Nucleus accumbens (tissue), 56 donors: ENCODE measurements at places on chromosomes 6 and 20.
A peak's percentile ranks its signal among the peaks of the same experiment; 100 is the strongest.

- DNase-seq, result no peak
These were observed 12.1 kb downstream of the NRSN2 start for GRCh38 chr20:358891-359555.

DNA sequence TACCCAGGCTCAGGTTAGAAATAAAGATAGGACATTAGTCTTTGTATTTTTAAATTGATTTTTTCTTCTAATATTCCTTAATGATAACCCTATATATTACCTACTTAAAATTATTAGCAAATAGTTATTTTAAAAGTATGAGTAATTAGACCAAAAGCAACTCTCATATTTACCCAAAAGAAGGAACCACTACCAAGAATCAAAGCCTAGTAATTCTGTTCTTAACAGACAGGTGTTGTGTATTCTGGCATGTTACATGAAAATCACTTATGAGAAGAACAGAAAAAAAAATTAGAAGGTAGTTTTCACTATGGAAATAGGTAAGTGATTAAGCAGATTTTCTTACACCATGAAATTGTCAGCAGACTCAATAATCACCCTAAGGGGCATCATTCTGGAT, 105.1 kb downstream of the ATG5 start:
- no peak for DNase-seq

GRCh38 chr20:1844325-1845162, 50.7 kb upstream of the SIRPA start:
- DNase-seq, result no peak

DNA sequence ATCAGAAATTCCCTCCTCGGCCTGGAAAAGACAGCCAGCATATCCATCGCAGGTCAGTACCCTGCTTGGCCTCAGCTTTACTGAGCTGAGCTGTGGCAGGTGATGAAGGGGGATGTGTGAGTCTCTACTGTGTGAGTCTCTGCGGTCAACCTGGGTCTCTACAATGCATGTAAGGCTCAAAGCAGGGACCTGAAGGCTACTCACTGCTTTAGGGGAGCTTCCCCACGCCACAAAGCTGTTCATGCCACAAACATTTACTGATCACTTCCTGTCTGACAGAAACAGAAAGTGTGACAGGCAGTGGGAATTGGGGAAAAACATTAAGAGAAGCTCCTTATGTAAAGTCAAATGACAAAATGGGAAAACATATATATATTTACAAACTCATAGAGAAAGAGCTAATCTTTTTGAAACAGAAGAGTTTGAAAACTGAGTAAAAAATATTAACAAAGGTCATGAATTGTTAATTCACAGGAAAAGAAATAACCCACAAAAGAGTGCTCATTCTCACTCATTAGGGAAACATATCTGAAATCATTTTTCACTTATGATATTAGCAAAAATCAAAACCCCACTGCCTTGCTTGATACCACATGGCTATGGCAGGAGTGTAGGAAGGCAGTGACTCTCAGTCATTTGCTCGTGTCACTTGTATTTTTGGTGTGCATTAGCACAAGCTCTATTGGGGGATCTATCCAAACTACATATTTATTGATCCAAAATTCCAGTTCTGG, 5.8 kb downstream of the BTN3A3 start:
- no peak for DNase-seq

DNA sequence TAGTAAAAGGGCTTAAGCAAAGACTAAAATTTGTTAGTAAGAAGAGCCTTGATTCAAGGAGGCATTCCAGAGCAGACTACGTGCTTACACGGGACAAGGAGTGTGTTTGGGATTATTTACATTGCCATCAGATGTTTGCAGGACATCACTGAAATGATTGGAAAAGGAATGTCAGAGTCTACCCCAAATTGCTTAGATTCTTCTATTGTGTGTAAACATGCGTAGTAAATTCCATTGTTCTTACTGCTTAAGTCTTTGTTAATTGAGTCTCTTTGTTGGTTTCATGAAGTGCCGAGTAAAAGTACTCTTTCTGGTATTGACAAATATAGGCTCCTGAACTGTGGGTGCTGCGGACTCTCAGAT, 60.5 kb downstream of the CD83 start:
- no peak for DNase-seq

GRCh38 chr6:139987091-139987490, 612.6 kb upstream of the CITED2 start:
- no peak for DNase-seq

DNA sequence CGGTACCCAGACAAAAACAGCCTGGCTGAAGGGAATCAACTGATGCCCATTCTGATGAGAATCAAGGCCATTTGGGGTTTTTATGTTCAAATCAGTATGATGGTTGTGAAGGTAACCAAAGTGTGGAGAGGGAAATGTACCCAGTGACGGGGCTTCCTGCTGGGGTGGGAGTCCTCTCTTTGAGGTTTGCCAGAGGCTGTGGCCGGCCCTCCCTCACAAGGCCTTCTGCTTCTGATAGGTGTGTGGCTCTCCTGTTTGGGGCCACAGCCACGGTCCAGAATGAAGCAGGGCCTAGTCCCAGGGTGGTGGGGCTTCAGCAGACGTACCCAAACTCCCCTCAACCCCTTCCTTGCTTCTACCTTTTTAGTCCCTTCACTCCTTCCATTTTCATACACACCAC, 86.7 kb upstream of the NAA20 start:
- DNase-seq, result no peak

DNA sequence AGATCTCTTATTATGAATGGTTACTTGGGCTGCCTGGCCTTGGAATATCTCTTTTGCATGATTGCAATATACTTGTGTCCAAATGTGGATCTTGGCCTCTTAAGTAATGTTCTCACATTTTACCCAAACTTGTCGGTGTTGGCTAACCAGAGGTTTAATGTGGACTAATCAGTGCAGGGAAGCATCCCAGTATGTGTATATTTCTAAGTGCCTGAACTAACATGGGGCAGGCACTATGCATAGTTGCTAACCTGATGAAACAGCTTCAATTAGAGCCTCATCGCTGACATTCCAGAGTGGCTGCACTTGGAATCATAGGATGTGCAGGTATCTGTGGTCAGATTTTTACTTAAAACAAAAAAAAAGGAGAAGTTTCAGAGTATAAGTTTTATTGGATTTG, 160.0 kb downstream of the PDE7B start:
- DNase-seq, result no peak

DNA sequence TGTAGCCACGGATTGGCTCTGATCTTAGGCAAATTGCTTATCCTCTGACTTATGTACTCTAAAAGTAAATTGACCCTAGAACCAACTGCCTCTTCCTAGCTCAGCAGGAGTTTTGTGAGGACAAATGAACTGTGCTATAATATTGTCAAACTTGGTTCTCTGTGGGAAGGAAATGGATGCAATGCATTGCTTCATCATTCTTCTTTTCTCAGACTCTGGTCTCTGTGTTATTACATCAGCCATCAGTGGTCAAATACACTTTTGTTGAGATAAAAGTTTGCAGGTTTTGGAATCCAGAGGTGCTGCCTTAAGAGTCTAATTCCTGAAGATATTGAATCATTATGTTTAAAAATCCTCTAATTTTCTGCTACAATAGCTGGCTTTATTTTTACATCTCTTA, 64.9 kb downstream of the SLC24A3 start:
- no peak for DNase-seq

- DNase-seq, result no peak
These were observed 418.0 kb upstream of the SULF2 start for GRCh38 chr20:48203252-48203651.

DNA sequence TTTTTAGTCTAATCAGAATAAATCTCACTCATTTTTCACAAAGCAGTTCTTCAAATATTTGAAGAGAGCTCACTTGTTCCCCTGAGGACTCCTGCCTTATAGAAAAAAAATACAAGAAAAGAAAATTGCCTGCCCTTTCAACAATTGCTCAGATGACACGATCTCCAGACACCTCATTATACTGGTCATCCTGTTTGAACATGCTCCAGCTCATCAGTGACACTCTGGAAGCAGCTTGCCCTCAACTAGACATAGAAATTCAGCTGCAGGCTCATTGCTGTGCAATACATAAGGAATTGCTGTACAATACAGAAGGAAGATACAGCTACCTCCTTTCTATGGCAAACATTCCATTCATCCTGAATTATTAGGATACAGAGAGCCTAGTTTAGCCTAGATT, 73.1 kb downstream of the OPN5 start:
- DNase-seq, result no peak

GRCh38 chr6:124872361-124873065, 89.7 kb upstream of the RNF217 start:
- no peak for DNase-seq

GRCh38 chr6:137870744-137871247, 3.7 kb downstream of the TNFAIP3 start:
- DNase-seq, result no peak

- DNase-seq, result no peak
These were observed 443.6 kb downstream of the CDC5L start for GRCh38 chr6:44831002-44831610.

GRCh38 chr6:121876721-121877120, 441.3 kb downstream of the GJA1 start:
- no peak for DNase-seq

DNA sequence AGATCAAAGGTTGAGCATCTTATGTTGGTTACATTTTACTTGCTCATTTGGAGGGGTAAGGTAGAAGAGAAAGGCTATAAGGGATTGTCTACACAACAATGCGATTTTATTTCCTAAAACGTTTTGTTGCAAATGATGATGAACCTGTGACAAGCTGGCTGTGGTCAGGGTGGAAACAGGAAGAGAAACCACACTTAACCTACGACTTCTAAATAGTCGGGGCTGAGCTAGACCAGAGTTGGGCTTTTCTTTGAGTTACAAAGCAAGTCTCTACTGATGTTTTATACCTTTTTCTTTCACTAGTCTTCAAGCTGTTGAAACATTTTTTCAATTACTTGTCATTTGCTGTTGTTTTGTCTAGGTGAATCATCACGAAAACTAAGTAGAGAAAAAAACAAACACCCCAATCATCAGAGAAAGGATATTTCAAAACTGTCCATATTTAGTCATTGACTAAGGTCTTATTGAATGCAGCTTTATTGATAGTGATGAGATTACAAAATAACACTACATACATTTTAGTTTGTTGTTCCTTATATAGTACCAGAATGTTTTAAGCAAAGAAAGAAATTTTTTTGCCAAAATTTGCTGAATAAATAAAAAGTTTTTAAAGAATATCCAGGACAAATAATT, 18.0 kb downstream of the KLHL31 start:
- DNase-seq, result no peak

DNA sequence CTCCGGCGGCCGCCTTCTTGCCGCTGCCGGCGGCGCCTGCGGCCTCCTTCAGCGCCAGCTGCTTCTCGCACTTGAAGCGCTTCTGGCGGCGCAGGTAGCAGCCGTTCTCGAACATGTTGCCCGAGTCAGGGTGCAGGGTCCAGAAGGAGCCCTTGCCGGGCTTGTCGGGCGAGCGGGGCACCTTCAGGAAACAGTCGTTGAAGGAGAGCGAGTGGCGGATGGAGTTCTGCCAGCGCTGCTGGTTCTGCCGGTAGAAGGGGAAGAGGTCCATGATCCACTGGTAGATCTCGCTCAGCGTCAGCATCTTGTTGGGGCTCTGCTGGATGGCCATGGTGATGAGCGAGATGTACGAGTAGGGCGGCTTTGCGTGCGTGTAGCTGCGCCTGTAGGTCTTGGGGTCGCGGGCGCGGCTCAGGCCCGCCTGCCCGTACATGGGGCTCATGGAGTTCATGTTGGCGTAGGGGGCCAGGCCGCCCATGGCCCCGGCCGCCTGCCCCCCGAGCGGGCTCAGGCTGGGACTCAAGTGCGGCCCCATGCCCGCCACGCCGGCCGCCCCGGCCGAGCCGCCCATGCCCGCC, 1.9 kb downstream of the FOXA2 start:
- DNase-seq, result no peak

DNA sequence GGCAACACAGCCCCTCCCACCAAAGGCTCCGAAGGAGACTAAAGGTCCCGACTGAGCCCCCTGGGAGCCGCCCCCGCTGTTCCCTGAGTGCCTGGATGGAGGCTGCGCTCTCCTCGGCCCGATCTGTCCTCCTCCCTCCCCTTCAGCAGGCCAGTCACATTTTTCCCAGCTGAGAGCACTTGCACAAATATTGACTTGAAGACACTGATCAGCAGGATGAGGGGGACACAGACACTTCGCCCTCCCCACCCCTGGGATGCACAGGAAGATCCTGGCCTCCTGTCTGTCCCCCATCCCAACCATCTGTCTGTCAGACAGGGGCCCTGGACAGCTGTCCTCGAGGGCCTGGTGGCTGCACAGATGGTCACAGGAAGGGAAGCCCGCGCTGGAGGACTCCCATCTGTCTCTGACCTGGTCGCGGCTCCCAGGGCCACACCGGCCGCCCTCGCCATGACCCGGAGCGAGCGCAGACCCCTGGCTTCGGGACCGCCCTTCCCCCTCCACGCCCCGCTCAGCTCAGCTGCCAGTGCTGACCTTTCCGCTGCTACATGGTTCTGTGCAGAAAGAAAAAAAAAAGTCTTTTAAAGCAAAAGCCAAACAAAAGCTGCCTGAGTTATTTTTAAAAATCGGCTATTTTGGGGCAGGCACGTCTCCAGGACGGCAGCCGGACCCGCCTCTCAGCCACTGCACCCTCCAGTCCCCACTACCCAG, 11.1 kb downstream of the LAMA5 start:
- DNase-seq, result no peak

GRCh38 chr6:34389034-34389433, 3.4 kb downstream of the NUDT3 start:
- DNase-seq, result no peak

GRCh38 chr6:35147026-35147425, 5.9 kb upstream of the TCP11 start:
- no peak for DNase-seq

- no peak for DNase-seq
These were observed 74.1 kb downstream of the SLC35B3 start for GRCh38 chr6:8361259-8361658.

GRCh38 chr20:2750491-2751251, 49.8 kb downstream of the CPXM1 start:
- DNase-seq, result no peak

GRCh38 chr6:21997119-21998037, 299.5 kb downstream of the PRL start:
- DNase-seq, result no peak

- DNase-seq, result peak; percentile 27
These were observed 13.6 kb upstream of the TTLL2 start for GRCh38 chr6:167311286-167311685.

GRCh38 chr6:105769987-105770386, 316.1 kb upstream of the PRDM1 start:
- DNase-seq, result no peak

GRCh38 chr6:107473660-107474059, 14.3 kb upstream of the PDSS2 start:
- DNase-seq, result no peak

GRCh38 chr6:26055719-26056582, 31.3 kb upstream of the HFE start:
- DNase-seq, result peak; percentile 63
